A549 treated with CORT108297 at 1 μM for 4 hours (cell line): ENCODE measurements at places on chromosomes 2 and 18. TPM values are rescaled to one million over a fixed set of nuclear protein-coding genes. Genes with fewer than 3 reads are reported as not detected.

The GKN2 gene
- total RNA-seq = 2.4 to 4.1 TPM (median 2.9 TPM) in 5 replicates

The STPG4 gene
- 0.05 TPM in 1 of 5 replicates, not detected in the others for total RNA-seq

The G6PC2 gene
- total RNA-seq = not detected in 5 replicates

The MC2R gene
- total RNA-seq = not detected in 5 replicates

The CROCC2 gene
- total RNA-seq = not detected in 5 replicates

The MAPK4 gene
- total RNA-seq = 0.08 to 0.11 TPM (median 0.09 TPM) in 5 replicates

The TMEM169 gene
- total RNA-seq = 0.18 to 0.42 TPM (median 0.34 TPM) in 5 replicates

The PLA2R1 gene
- total RNA-seq = 1.7 to 2.7 TPM (median 2.5 TPM) in 5 replicates
